Left lung (tissue), 14 donors: ENCODE measurements at places on chromosomes 13 and 19. TPM values are rescaled to one million over a fixed set of nuclear protein-coding genes. Genes with fewer than 3 reads are reported as not detected.

DNA sequence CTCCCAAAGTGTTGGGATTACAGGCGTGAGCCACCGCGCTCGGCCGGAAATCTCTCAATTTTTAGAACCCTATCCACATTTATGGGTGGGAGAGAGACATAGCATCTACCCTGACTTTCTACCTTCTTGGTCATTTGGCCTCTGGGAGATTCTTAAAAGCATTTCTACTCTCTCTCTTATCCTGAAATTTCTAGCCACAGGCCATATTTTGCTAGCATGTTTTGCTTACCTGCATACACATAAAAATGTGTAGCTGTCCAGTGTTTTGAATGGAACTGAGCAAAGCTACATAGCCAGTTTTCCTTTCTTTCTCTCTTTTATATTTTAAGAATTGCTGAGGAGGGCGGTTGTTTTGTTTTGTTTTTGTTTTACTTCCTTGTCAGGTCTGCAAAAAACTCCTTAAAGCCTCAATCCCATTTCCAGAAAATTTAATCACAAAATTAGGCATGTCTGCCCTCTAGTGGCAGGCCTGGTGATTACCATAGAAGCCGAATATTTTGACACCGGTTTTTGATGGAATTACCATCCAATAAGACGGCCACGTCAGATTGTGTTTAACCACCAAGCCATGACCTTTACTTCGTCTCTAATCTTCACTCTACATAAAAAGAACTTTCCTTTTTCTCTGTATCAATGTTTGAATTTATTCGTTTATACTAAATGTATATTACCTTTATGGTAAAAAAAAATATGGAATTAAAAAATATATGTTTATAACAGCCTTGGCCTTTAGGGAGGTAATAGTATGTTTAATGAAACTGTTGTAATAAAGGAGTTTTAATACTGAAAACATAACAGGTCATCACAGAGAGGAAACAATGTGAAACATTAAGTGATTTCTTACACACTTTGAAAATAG lies 34.4 kb upstream of the OXGR1 start:
- peak; percentile 63 for DNase-seq

GRCh38 chr13:27171244-27171826 lies at the start of gene USP12:
USP12 (minus strand) TSS chr13:27171811; CDS start chr13:27171639, 172 bp downstream.
- no peak for DNase-seq

Gene AMER2
- 0.04 TPM for polyA plus RNA-seq

Gene DACT3
- polyA plus RNA-seq, result 49.9 TPM

GRCh38 chr13:90121784-90122183 lies 1225.7 kb upstream of the MIR17HG start:
- no peak for DNase-seq

DNA sequence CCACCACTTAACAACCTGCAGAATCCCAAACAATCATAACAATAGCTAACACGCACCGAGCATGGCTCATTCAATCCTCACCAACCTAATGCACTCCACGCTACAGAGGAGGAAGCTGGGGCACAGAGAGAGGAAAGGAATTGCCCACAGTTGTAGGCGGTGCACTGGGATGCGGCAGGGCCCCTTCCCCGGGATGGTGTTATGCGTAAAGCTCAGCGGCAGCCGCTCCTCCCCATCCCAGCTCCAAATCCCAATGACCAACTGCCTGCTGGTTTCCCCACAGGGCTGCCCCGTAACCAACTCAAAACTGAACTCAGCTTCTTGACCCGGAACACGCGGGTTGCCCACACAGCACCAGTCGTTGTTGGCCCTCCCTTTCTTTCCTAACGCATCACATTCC lies 42.2 kb downstream of the SERP2 start:
- no peak for DNase-seq

- no peak for DNase-seq
Measured at GRCh38 chr13:27079421-27079958, 92.1 kb downstream of the USP12 start.

DNA sequence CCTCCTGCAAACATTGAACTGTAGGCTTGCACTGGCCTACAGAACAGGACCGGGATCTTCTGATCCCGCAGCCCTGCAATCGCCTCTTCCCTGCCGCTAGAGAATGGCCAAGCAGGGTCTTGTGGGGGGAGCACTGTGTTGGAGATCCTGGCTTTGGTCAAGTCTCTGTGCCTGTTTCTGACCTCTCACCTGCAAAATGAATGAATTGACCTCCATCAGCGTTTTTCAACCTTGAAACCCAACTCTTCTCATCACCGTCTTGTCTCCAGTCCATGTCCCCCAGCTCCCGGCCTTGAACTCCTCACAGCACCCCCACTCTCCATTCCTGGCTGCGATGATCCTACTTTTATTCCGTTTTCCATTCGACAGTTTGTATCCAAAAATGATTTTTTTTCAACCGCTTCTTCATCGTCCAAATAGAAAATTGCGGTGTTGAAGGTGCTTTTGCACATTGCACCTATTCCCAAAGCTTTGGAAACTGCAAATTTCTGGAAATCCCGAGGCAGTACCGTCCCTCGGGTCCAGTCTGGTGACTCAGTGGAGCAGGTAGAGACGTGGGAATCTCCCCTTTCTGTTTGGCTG lies 2.0 kb downstream of the MYO9B start:
- no peak for DNase-seq

Gene CPB2
- polyA plus RNA-seq, result 0.17 TPM

GRCh38 chr19:23101241-23101640 lies 15.6 kb upstream of the ZNF730 start:
- DNase-seq, result no peak

GRCh38 chr19:4319067-4319718 lies 14.8 kb downstream of the FSD1 start:
- DNase-seq, result no peak
